Colonic mucosa (tissue), 4 donors: ENCODE measurements at places on chromosomes 1 and 21.

- DNase-seq, result no peak
Measured at GRCh38 chr1:165253818-165254254, 102.7 kb downstream of the LMX1A start.

- DNase-seq, result no peak
Measured at GRCh38 chr1:98278055-98278454, 357.2 kb upstream of the DPYD start.

DNA sequence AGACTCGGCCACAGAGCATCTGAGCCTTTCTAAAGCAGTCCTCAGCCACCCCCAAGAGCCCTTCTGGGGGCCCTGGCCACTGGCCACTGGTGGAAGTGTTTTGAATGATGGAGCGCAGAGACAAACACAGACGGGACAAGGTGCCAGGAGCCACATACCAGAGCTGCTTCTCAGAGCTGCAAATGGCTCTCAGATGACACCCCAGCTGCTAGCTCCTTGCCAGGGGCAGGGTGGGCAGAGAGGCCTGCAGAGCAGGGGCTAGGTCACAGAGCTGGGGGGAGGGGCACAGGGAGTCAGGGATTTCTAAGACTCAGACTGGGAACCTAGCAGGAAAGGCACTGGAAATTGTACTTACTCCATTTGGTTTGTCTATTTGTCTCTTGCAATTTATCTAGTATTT, 30.4 kb downstream of the KCNN3 start:
- no peak for DNase-seq

DNA sequence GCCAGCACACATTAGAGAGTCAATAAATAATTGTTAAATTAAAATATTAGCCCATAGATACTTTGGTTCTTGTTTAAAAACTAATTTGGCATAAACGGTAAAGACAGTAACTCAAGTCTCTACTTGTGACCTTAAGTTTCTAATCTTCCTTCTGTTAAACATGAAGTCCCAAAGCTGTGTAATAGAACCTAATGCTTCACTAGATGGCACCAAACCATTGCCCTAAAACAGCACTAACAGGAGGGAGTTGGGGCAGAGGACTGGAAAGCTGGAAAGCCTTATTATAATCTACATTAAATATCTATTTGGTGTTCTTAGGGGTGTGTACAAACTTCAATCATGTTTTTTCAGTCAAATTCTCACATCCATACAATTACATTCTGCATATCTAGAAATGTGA, 176.7 kb downstream of the OLFM3 start:
- DNase-seq, result no peak

DNA sequence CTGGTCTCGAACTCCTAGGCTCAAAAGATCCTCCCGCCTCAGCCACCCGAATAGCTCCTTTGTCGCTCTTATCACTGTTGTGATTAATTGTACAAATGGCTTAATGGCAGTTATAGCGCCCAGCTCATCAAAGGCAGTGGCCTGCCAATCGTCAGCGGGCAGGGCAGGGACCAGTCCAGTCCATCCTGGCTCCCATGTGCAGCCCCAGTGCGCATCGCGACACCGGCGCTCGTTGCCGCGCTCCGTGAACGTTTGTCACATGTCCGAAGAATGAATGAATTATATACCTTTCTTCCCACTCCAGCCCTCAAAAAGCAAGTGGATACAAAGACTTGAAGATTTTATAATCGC, 18.4 kb downstream of the MTX1 start:
- peak; percentile 61 for DNase-seq

DNA sequence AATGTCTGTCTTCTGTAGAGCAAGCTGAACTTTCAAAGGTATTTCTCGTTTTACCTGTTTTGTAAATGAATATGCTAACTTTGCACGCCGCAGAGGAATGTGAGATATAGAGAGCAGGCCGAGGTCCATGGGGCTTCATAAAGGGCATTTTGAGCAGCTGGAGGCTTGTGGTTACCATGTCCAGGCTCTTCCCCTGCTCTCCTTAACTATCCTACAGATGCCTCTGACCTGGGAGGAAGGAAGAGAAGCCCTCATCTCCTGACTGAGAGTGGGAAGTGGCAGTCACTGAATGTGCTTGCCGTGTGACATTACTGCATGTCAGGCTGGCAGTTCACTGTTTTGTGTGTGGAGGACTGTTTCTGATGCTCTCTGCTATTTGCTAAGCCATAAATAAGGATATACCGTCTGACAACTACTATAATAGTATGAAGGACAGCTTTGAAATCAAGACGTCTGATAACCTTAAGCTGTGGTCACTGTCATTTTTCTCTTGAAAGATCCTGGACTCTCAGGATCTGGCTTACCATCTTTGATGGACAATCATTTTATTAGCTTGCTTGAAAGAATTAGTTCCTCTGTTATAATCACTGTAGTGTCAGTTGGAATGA, 92.2 kb downstream of the DYRK1A start:
- no peak for DNase-seq

GRCh38 chr1:3192825-3193224, 123.8 kb downstream of the PRDM16 start:
- DNase-seq, result no peak

DNA sequence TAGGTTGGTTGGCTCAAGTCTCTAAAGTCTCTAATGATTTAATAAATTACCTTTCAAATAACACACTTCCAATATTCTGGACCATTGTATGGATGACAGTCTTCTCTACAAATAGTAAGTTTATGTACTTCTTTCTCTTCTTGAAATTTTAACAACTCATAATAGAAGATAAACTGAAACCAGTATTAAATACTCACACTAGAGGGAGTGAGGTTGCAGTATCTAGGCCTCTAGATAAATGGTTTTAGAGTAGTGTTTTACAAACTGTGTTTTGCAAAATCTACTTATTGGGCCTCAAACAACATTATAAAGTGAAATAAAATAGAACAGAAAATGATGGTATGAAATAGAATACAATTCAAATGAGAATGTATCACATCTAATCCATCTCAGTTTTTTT, 479.9 kb upstream of the BRINP3 start:
- DNase-seq, result no peak

DNA sequence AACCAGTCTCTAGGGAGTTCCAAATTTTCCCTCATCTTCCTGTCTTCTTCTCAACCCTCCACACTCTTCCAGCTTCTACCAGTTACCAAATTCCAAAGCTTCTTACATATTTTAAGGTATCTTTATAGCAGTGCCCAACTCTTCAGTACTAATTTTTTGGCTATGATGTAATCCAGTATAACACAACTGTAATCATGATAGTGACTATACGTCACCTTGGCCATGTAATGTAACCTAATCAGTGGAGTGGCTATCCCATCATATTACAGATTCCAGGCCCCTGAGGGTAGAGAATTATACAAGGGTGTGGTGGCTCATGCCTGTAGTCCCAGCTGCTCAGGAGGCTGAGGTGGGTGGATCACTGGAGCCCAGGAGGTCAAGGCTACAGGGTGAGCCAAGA, 143.2 kb downstream of the CLEC20A start:
- DNase-seq, result no peak

- DNase-seq, result no peak
Measured at GRCh38 chr21:25734654-25734903, 125 bp downstream of the ATP5PF start.

GRCh38 chr21:21457077-21457476, 458.9 kb downstream of the NCAM2 start:
- DNase-seq, result no peak

DNA sequence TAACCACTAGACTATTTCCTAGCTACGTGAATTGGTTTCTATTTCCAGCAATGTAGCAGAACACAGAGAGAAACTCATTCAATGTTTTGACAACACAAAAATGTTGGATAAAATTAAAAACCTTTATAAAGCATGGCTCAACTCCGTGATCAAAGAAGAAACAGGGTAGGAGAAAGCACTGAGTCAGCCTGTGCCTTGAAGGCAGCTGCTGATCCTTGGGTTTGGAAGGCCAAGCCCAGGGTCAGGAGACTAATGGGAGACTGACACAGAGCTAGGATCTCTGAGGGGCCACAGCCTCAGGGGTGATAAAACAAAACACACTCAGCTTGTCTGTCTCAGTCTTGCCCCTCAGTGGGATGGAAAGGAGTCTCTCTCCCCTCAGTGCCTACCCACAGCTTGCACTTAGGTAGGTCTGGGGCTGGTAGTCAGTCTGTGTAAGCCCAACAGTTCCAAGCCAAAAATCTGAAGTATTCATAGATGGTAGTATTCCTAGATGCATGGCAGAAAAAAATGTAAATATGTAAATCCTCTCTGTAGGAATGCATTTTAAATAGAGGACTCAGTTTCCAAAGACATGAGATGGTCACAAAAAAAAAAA, 53.3 kb downstream of the B3GALNT2 start:
- no peak for DNase-seq

GRCh38 chr1:54850737-54851136, 36.3 kb downstream of the DHCR24 start:
- no peak for DNase-seq

DNA sequence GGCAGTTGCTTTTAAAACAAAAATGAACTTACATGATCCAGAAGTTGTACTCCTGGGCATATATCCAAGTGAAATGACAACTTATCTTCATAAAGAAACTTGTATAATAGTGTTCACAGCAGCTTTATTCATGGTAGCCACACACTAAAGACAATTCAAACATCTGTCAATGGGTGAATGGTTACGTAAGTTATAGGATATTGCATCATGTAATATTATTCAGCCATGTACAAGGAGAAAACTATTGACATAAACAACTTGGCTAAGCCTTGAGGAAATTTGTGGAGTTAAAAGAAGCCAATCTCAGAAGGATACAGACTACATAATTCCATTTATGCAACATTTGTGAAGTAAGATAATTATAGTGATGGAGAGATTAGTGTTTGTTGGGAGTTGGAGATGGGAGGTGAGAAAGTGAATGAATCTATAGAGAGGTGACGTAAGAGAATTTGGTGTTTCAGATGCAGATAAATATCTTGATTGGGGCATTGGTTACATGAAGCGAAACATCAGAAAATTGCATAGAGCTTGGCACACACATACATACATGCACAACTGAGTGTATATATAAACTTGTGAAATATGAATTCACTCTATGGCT, 49.9 kb upstream of the GRIK1 start:
- DNase-seq, result no peak

DNA sequence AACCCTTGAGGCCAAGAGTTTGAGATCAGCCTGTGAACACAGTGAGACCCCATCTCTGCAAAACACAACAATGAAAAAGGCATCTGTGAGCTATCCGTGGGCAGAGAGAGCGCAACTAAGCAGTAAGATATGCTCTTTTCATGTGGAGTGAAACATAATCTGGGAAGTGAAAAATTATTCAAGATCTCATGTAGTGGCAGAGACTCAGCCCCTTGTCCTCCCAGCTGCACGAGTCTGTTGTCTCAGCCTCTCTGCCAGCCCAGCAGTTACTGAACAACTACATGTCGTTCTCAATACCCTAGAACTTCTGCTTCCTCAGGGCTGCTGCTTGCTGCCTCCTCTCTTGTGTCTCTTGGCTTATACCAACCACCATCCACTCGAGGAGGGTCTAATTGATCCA, 61.3 kb upstream of the WDR26 start:
- DNase-seq, result no peak

DNA sequence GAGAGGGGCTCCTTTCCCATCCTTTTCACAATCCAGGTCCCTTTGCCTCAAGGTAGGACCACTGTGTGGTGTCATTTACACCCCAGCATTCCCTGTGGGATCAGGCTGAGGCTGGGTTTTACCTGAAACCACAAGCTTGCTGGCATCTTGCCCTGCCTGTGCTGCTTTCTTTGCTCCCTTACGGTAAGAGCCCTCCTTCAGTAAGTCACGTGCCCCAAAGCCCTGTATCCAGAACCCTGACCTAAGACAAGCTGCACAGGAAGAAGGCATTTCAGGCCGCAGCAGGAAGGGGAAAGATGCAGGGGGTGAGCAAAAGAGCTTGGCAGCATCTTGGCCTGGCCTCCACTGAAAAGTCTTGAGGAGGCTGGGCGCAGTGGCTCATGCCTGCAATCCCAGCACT, 58.4 kb downstream of the KLHDC7A start:
- no peak for DNase-seq

GRCh38 chr21:42417533-42417932, 13.8 kb downstream of the UBASH3A start:
- no peak for DNase-seq

DNA sequence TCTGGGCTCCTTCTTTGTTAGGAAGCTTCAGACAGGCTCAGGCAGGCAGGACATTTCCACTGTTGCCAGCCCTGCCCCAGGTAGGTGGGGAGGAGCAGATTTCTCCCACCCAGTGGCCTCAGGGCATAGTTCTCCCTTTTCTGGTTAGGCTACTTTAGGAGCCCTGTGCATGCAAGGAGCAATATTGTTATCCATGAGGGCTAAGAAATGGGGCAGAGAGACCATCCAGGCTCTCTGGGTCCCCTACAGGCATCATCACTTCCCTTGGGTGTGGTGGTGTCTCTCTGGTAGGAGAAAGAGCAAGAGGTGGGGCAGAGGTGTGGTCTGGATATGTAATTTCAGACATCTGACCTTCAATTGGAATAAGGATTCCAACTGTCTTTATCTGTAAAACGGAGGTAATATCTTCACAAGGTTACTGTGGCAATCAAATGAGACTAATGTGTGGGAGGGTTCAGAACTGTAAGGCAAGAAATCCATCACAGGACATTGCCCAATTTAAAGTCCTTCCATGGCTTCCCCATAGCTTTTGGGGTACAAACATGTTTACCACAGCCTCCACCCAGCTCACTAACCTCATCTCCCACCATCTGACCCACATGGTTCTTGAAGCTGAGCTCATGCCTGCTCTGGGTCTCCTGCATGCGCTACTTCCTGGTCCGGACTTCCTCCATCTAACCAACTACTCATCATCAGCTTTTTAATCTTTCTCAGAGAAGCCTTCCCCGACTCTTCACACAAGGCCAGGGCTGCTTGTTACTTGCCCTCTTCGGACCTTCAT, 26.1 kb downstream of the PCAT6 start:
- no peak for DNase-seq

DNA sequence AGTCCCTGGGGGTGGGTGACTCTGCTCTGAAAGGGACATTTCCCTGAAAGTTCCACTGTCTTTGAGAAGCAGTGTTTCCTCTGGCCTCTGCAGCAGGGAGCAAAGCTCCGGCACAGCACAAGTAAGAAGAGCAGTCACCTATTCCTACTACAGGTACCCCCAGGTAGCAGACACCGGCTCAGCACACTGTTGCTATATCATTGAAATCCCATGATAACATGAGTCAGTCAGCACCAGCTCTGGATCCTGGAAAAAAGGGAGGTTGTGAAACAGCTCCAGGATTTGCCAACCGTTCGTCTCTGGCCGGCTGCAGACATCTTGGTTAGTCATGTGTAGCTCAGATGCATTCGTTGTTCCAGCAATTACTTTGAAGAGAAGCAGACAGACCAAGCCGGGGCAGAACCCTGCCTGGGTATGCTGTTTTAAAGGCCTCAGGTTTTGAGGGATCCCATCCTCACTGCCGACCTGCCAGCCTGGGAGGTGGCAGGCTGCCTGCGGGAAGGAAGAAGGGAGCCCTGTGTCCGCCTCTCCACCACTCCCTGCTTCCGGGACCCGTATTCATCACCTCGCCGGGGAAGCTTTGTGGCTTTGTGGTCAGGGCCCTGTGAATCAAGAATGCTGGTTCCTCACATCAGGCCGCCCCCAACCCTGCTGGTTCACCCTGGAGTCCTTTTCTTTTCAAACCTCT, 139.2 kb downstream of the CLIC6 start:
- DNase-seq, result no peak
